Activated CD4-positive, alpha-beta memory T cell treated with anti-CD3 and anti-CD28 coated beads for 36 hours (primary cell): ENCODE measurements at places on chromosomes 16 and 17. TPM values are rescaled to one million over a fixed set of nuclear protein-coding genes. Genes with fewer than 3 reads are reported as not detected.

CCL3 gene
- total RNA-seq = 989 TPM

PRCD gene
- not detected for total RNA-seq

SMIM5 gene
- total RNA-seq = not detected

WIPF2 gene
- total RNA-seq = 20.6 TPM

EXOC3L1 gene
- not detected for total RNA-seq

MYL4 gene
- not detected for total RNA-seq

SYNGR2 gene
- total RNA-seq = 79.2 TPM

HSD11B2 gene
- total RNA-seq = 1.3 TPM

HOXB2 gene
- 16.8 TPM for total RNA-seq

CSH2 gene
- not detected for total RNA-seq

RRAD gene
- total RNA-seq = 0.48 TPM

CXCL16 gene
- total RNA-seq = 3.1 TPM
